Stimulated activated CD4-positive, alpha-beta T cell treated with anti-CD3 and anti-CD28 coated beads, Interleukin-4, amount 100 ng/mL, for 4 hours (primary cell): ENCODE measurements at places on chromosomes 2 and 18.

DNA sequence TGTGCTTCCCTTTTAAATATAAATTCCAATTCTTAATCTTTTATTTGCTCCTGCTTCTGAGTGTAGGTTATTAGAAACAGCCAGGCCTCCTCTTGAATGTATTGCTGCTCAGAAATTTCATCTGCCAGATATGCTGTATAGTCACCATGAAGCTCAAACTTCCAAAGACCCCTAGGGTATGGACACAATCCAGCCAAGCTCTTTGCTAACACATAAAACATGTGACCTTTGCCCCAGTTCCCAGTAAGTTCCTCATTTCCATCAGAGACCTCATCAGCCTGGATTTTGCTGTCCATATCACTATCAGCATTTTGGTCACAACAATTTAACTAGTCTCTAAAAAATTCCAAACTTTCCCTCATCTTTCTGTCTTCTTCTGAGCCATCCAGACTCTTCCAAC is 75.2 kb downstream of the MAP2 start:
- no peak for DNase-seq

- DNase-seq: no peak
Observed at GRCh38 chr2:42138163-42139015, 30.8 kb upstream of the EML4 start.

- DNase-seq: peak; percentile 2
Observed at GRCh38 chr2:98134172-98135005, 47.4 kb downstream of the VWA3B start.

DNA sequence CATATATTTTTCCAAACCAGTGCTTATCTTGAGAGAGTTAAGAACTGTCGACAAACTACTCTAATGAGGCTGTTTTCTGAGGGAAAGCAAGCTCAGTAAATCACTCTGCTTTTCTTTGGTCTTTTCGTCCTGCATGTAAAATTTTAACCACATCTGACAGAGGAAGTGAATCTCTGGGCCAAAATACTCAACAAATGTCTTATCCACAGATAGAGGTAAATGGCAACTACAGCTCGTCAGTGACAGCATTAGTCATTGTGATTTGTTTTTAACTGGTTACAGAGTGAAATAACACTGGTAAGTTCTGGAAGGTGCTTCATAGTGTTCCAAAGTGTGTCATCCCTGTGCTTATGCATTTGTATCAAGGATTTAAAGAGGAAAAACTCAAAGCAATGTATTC is 82.6 kb upstream of the SLC8A1 start:
- DNase-seq: no peak

DNA sequence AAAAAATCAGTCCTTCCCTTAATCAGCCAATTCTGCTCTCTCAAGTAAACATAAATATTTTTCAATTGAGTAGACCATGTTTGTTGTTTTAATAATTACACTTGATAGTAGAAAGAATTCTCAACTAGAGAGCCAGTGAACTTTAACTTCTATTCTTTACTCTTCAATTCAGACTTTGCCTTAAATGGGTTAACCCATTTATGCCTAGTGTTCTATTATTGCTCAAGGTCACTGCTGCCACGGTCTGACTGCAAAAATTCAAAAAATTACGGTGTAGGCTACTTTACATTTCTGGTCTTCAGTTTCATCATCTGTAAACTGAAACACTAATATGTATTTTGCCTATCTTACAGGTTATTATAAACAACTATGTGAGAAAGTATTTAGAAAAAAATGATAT is 103.1 kb downstream of the TLK1 start:
- DNase-seq: no peak

GRCh38 chr2:74548900-74549826 is 4.6 kb downstream of the LOXL3 start:
- no peak for DNase-seq

- no peak for DNase-seq
Observed at GRCh38 chr2:4338345-4338744, 635.0 kb downstream of the DCDC2C start.
